ENCODE measurements at places on chromosomes 16 and 17. TPM values are rescaled to one million over a fixed set of nuclear protein-coding genes. Genes with fewer than 3 reads are reported as not detected.

The CNTNAP4 gene
- not detected for total RNA-seq

The KRT33B gene
- total RNA-seq, result not detected

DNA sequence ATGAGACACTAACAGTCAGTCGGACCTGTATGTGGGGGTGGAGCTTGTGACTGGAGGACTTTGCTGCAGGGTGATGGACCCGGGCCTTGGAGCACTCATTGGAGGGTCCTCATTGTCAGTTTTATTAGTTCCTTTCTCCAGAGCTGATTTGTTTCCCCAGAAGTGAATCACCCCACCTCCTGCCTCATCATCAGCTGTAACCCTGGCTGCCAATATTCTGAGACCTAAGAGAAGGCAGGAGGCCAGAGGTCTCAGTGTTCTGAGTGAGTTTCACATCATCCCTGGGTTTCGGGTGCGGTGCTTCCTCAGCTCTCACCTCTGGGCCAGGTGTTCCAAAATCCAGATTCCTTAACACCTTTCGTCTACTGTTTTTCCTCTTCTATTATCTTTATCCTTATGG, 49.9 kb upstream of the KIFC3 start:
- DNase-seq, result no peak

DNA sequence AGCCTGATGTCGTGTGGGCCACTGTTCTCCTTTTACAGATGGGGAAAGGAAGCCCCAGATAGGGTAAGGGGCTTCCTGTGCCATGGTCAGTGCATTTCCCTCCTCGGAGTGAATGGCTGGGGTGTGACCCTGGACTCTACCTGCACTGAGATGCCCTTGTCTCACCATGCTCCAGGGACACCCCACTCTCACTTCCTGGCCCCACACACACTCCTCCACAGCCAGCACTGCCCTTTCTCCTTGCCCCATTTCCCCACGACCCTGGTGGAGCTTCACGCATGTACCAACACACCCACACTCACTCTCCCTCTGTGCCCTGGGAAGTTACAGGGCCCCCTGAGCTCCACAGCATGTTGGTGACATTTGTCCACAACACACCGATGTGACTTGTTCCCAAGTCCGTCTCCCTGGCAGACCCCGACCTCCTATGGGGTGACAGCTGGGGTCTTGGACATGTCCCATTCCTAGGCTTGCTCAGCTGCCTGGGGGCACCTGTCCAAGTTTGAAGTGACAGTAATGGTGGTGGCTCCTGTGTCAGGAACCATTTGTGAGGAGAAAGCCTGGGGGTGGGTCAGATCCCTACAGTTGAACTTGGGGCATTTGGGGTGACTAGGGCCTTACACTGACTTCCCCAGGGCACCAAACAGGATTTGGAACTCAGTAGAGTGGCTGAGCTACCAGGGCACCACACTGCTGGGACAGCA, 47.4 kb downstream of the PECAM1 start:
- DNase-seq, result peak; percentile 54

Data from ascending aorta (tissue), 2 donors.